ENCODE measurements at places on chromosomes 6 and 20.
A peak's percentile ranks its signal among the peaks of the same experiment; 100 is the strongest.

- DNase-seq, result no peak
Measured at GRCh38 chr6:157263881-157264397, 59.4 kb downstream of the TMEM242 start.

- no peak for DNase-seq
Measured at GRCh38 chr20:3515379-3516170, 44.8 kb downstream of the ATRN start.

DNA sequence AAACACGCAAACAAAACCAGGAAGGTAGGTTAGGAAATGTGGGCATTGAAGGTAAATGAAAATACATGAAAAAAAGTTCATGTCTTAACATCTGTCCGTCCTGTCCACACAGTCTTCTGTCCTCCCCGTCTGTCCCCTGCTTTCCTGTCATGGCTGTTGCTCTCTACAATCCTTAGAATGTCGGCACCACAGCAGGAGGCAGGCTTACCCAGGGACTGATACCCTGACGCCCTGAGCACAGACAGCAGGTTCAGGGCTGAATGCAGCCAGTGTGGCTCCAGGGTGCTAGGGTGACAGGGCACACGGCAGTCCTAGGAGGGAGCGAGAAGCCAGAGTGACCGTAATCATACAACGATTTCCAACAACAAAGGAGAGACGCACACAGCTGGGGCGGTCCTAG is 123.7 kb downstream of the IRF4 start:
- DNase-seq, result no peak

GRCh38 chr6:114432400-114432799 is 89.6 kb upstream of the HS3ST5 start:
- DNase-seq, result no peak

DNA sequence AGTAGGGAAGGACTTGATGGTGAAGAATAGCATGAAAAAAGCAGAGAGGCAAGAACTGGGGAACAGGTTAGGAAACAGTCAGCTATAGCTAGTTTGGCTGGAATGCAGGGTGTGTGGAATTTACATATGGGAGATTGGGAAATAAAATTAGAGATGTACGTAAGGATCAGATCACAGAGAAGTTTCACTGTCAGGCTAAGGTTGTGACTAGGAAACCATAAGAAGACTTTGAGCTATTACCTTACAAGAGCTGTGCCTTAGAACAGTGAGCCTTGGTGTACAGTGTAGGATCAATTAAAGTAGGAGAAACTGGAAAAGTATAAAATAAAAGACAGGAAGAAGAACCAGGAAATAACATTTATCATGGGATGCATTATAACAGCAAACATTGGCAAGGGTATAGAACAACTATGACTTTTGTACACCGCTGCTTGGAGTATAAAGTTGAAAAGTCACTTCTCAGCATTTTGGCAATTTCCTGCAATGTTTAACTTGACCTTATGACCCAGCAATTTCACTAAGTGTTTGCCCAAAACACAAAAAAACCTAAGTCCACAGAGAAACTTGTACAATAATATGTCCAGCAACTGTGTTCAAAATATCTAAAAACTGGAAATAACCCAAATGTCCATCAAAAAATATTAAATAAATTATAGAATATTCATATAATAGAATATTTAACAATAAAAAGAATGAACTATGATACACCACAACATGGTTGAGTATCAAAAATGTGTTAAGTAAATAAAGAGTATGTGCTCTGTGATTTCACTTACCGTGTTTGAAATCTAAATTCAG is 31.2 kb upstream of the SPTLC3 start:
- no peak for DNase-seq

GRCh38 chr6:76043690-76044089 is 28.8 kb downstream of the IMPG1 start:
- no peak for DNase-seq

DNA sequence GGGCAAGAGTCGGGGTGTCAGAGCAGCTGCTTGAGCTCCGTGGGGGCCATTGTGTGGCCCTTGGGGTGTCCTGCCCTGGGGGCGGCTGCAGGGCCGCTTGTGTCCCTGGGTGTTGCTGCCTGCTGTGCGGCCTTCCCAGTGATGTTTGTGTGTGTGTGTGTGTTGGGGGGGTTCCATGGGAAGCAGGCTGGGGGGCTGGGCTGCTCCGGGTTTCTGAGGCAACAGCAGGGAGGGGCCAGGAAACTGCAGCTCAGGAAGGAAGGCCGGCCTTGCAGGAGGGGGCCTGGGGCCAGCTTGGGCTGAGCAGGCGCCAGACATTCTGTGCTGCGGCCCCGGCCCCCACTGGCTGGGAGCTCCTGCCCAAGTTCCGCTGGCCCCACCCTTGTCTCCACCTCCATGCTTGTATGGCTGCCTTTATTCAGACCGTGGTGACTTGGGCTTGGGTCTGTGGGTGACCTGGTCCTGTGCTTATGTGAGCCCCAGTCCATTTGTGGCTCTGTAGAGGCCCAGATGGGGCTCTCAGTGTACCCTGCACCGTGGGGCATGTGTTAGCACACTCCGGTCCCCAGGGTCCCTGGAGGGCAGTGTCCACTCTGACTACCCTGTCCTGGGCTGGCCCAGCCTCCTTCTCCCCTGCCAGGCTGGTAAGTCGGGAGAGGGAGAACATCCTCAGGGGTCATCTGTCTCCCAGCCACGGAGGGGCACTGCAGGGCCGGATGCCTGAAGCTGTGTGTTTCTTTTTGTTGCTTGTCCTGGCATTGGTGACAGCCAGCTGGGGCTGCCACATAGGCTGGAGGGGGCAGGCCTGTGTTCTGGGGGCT is 4.6 kb upstream of the SOX18 start:
- peak; percentile 20 for DNase-seq

- DNase-seq, result peak; percentile 65
Measured at GRCh38 chr20:297925-298775, 780 bp downstream of the ZCCHC3 start.

- no peak for DNase-seq
Measured at GRCh38 chr6:81909981-81910900, 157.8 kb upstream of the TENT5A start.

- DNase-seq, result no peak
Measured at GRCh38 chr20:24131684-24132083, 143.1 kb upstream of the GGTLC1 start.

DNA sequence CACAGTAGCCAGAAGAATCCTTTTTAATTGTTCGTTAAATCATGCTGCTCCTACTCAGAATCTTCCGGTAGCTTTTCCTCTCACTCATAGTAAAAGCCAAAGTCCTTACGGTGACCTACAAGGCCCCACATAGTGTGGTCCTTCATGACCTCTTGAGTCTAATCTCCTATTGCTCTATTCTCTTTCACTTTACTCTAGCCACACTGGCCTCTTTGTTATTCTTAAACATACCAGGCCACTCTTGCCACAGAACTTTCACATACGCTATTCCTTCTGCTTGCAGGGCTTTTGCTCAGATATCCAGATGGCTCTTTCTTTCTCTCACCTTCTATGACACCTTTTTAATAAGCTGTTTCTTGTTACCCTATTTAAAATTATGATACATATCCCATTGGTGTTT is 25.7 kb downstream of the ZNF391 start:
- DNase-seq, result no peak

DNA sequence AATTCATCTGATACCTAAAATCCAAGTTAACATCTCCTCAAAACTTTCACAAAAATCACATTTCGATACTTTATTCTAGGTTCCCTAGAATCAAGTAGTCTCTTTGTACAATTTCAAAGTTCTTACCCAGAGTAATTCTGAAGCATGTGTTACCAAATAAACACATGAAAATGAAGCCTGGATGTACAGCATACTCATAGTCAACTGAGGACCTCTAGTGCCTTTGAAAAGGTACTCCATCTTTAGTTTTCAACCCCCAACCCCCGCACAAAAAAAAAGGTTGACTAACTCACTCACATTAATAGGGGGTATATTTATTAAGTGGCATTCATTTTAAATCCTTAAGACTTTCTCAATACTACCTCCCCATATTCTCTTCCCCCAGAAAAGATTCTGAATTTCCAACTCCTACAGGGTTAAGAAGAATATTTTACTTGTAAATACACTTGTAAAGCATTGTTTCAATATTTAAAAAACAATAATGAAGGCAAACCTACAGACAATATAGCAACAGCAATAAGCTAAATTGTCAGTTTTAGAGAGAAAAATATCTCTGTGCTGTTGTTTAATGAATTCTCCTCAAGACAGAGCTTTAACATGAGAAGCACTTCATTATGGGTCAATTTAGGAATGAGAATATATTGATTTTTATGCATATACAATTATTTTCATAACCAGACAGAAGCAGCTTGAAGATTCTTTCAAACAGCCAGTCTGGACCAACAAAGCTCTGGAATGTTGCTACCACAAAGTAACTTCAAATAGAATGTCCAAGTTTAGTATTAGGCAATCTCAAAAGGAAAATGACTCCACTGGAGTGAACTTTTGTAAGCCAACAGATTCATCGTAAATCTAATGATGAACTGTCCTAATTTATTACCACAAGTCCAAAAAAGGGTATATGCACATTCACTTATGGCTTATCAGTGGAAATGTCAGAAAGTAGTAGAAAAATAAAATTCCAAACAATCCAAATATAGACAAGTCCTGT is 3.3 kb downstream of the PLN start:
- peak; percentile 59 for DNase-seq

DNA sequence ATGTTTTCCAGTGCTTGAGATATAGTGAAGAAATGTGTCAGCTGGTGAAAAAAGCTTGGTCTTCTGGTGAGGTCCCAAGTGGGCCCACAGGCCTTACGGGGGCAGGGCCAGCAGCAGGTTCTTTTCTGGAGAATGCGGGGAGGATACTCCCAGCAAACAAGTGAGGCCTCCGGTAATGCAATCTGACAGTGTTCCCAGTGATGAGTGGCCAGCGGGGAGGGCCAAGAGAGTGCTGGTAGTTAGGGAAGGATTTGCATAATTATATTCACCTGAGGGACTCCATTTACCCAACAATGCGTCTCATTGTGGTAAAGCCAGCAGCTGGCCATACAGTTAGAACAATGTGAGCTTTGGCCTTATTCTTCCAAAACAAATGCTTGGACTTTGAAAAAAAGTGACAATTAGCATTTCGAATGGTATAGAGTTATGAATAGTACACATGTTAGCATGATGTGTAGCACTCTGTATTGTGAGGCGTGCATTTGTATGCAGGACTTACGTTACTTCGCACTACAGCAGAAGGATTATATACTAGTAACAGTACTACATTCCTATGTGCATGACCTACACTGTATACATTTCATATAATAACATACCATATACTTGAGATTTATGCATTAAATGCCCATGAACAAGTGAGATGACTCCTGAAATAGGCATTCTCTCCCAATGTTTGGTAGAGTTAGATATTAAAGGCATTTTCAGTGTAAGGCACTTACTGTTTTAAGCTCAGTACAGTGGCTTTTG is 69.8 kb downstream of the MYB start:
- DNase-seq, result no peak

- DNase-seq, result peak; percentile 51
Measured at GRCh38 chr20:10558635-10559187, 115.1 kb downstream of the JAG1 start.

GRCh38 chr6:71745525-71745924 is 140.8 kb upstream of the RIMS1 start:
- DNase-seq, result no peak

- no peak for DNase-seq
Measured at GRCh38 chr6:43695215-43695966, 7.8 kb upstream of the MRPS18A start.

- no peak for DNase-seq
Measured at GRCh38 chr6:136171231-136171630, 78.9 kb downstream of the MTFR2 start.

DNA sequence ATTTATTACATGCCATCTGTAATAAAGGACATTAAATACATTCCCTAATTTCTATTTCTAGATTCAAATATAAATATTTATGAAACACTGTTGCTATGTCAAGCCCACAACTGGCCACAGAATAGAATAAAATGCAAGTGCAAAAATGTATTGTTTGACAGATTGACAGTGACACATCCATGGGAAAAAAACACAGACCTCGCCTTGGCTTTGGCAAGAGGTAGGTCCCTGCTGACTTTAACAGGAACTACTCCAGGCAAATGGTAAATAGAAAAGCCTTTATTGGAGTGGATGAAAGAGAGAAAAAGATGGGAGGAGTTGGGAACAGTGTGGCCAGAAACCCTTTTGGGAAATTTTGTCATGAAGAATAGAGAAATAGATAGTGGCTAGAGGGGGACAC is 622.9 kb downstream of the UTRN start:
- DNase-seq, result no peak

DNA sequence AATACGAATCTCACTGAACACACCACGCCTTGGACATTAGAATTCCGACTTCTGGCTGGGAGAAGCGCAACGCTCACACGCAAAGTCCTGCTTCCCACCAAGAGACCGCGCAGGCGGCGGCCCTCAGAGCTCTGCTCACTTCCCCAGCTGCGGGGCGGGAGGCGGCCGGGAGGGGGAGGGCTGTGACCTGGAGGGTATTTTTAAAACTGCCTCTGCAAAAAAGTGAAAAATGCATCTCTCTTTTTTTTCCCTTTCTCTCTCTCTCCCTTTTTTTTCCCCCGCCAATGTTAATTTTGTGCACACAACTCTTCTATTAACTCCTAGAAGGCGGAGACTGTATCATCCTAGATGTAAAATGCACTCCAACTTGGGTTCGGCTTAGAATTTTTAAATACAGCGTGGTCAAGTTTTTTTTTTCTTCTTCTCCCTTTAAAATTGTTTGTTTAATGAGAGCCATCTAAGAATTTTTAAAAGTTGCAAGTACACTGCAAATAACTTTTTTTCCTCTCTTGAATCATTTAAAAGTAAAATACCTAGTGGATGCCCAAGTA is 66.4 kb downstream of the STX11 start:
- DNase-seq, result no peak

DNA sequence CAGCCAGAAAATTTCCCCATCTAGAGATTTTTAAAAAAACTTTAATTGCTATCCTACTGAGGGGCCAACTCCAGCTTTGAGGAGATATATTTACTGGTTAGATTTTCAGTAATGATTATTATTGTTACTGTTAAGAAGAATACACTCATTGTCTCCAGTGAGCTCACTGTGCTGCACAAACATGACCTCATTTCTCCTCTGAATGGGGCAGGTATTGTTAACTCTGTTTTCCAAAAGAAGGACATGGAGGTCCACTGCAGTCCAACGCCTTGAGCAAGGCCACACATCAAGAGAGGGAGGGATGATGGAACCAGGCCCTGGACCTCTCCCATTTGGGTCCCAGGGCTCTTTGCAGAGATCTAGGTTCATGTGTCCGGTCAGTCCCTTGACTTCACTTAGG is 13.9 kb upstream of the SCUBE3 start:
- no peak for DNase-seq

DNA sequence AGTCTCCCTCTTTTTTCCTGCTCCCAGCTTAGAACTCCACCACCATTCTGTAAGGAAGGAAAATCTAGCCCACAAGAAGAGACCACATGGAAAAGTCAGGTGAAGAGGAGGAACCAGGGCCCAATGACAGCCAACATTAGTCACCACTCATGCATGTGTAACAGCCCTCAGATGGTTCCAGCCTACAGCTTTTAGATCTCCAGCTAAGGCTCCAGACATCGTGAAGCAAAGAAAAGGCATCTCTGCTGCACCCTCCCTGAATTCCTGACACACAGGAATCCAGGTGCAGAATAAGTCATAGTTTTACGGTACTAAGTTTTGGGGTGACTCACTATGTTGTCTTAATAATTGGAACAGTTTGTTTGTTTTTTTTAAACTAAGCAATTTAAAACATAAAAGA is 25.5 kb downstream of the DCDC2 start:
- no peak for DNase-seq

Measured in fibroblast of the conjunctiva (primary cell).